ENCODE measurements at places on chromosomes 2 and 18.

GRCh38 chr2:128162266-128162665, 71.3 kb downstream of the UGGT1 start:
- DNase-seq = no peak

- no peak for DNase-seq
These were observed 47.1 kb upstream of the IGFBP5 start for GRCh38 chr2:216742411-216742810.

GRCh38 chr2:142992840-142993239, 115.4 kb downstream of the KYNU start:
- DNase-seq = no peak

DNA sequence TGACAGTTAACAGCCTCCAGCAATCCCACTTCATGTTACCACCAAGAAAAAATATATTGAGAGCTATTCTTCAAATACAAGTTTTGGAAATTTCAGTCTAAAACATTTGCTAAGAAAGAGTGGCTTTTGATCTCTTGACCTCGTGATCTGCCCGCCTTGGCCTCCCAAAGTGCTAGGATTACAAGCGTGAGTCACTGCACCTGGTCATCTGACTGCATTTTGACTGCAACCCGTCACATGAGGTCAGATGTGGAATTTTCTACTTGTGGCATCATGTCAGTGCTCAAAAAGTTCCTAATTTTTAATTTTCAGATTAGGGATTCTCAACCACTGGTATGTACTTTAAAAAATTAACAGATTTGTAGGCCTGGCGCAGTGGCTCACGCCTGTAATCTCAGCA, 9.1 kb upstream of the CLK1 start:
- no peak for DNase-seq

- DNase-seq = no peak
These were observed 79.3 kb downstream of the DDX1 start for GRCh38 chr2:15670981-15671380.

DNA sequence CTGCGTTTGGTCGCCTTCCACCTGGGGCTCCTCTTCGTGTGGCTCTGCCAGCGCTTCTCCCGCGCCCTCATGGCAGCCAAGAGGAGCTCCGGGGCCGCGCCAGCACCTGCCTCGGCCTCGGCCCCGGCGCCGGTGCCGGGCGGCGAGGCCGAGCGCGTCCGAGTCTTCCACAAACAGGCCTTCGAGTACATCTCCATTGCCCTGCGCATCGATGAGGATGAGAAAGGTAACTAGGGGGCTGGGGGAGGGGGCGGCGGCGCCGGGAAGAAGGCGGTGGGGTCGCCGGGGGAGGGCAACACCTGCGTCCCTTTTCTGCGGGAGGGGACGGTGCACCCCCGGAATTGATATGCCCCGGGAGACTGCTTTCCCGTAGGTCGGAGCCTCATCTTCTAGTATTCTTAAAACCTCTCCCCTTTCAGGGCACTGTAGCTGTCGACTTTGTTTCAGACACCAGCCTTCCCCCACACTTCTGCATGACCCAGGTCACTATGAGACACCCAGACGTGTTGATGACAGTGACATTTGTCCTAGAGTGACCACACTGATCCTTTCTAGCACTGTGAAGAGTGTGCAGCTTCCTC, 755 bp downstream of the SPAST start:
- no peak for DNase-seq

DNA sequence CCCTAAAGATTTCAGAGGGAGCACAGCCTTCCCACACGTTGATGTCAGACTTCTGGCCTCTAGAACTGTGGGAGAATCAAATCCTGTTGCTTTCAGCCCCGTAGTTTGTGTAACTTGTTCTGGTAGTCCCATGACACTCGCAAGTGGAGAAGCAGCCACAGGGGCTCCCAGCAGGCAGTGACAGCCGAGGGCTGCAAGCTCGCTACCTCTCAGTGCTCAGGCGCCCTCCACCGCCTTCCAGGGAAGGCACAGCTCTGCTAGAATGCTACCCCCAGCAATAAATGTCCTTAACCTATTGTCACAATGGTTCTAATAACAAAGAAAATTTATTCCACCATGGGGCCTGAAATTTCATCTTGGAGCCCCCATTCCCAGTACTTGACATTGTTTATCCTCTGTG, 143.1 kb upstream of the ZNF236 start:
- DNase-seq = no peak

GRCh38 chr18:73670524-73670923, 477.1 kb downstream of the FBXO15 start:
- DNase-seq = no peak

DNA sequence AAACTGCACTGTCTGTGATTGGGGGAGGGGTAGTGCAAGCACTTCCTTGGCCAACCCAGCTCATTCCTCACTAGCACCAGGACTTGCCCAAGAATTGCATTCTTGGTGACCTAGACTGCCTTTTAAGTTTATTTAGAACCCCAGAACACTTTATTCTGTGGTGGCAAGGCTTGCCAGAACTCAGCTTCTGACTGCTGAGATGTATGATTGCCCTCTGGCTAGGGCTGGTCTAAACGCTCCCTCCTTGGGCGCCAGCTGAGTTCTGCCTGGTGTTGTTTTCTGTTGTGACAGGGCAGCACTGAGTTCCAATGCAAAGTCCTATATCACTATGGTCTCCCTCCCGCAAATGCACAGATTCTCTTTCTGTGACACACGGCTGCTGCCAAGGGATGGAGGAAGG, 247.7 kb downstream of the ZNF385B start:
- no peak for DNase-seq

DNA sequence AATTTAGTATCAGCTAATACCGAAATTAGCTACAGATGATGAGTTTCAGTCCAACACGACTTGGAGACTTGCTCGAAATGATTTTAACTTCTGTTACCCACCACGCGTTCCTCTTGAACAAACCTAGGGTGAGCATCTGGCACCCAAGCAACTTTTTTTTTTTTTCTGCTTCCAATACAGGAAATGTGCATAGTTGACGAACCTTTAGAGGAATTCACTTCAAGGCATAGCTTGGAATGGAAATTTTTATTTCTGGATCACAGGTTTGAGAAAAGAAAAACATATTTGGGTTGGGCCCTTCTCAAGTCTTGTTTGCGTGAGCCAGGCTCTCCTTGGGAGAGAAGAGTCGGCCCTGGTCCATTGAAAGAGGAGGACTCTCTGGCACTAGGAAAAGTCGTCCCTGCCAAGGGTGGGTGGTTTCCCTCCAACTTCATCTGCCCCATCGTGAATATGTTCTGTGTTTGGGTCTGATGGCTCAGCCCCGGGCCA, 37.4 kb upstream of the RPL31 start:
- DNase-seq = peak; percentile 36

DNA sequence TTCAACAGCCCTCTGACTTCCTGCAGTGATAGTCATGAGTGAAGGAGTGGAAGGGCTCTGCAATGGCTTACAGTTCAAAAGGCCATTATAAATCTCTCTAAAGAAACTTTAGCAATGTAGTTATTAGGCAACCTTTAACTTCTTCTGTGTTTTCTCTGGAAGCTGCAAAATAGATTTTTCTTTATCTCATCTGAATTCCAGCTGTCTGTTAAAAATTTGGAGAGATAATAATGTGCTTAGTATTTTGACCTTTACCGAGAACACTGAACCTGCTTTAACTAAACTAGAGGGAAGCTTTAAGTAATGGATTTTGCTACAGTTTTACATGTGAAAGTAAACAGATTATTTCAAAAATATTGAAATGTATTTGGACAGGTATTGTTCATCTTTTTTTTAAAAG, 847.9 kb downstream of the ERBB4 start:
- DNase-seq = no peak

GRCh38 chr2:227368574-227368973, 10.5 kb downstream of the TM4SF20 start:
- no peak for DNase-seq

DNA sequence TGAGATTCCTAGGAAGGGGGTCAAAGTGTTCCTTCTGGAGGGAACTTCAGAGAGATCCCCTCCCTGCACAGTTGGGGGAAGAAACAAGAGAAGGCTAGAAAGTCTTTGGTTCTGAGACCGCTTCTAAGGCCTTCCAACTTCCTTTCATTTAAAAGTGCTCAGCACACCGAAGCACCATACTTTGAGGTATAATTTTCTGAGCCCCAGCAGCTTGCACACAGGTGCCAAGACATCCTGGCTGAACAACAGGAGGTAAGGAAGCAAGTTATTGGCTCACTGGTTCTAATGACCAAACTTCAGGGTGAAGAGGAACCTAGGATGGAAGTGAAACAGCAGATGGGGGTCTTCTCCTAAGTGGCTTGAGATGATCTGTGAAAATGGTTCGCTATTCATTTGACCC, 19.2 kb downstream of the TMEM177 start:
- DNase-seq = no peak

DNA sequence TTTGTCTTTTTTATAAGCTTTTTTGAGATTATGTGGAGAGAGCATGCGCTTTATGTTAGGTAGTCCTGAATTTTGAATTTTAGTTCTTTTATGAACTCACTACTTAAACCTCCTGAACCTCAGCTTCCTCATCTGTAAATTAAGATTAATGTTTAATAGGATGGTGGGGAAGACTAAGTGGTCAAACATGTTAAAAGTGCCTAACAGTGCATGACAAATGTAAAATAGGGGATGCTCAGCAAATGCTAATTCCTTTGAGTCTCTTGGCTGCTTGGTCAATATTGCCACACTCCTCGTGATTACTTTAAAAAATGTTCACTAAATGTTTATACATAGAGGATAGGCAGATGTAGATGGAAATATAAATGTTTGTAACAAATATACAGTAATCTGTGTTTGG, 6.8 kb downstream of the BIRC6 start:
- no peak for DNase-seq

DNA sequence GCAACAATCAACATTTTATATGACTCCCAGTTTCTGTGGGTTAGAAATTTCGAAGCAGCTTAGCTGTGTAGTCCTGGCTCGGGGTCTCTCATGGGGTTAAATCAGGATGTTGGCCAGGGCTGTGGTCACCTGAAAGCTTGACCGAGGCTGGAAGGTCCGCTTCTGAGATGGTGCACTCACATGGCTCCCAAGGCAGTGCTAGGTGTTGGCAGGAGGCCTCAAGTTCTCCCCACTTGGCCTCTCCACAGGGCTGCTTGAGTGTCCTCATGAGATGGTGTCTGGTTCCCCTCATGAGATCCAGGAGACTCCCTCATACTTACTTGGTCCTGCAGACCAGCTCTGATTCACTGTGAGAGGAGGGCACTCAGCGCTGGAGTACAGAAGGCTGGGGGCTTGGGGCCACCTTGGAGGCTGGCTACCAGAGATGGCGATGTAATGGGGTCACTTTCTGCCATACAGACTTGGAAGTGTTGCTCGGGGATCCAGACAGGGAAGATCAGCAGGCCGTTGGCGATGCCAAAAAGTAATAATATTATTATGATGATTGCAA, 98.8 kb downstream of the INHBB start:
- no peak for DNase-seq

DNA sequence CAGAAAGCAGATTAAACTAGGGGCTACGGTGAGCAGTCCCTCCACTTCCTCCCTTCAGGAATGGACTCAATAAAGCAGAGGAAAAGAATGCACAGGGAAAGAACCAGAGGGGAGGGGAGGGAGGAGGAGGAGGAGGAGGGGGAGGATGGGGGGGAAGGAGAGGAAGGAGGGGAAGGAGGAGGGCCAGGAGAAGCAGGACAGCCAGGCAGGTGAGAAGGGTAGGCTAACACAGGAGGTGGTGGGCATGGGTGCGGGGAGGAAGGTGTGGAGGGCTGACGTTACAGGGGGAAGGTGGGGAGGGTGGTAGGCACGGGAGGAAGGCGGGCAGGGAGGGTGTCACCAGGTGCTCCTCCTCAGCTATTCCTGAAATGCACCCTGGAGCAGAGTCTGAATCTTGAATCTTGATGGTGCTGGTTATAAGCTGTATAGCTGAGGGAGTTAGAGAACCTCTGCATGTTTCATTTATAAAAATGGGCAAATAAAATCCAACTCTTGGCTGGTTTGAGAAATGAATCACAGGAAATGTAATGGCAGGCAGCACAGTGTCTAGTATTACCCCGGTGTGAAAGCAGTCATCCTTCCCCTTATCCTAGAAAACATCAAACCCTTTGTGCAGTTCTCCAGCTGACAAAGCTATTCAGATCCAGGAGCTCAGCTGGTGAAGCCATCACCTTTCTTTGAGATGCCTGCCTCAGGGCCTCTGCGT, 3.4 kb downstream of the TMEM18 start:
- no peak for DNase-seq

- DNase-seq = no peak
These were observed 6.3 kb upstream of the MCFD2 start for GRCh38 chr2:46921676-46922448.

- DNase-seq = no peak
These were observed 684.6 kb upstream of the SOX11 start for GRCh38 chr2:5007596-5007995.

GRCh38 chr18:47752796-47753645, 177.4 kb downstream of the SMAD2 start:
- DNase-seq = no peak

DNA sequence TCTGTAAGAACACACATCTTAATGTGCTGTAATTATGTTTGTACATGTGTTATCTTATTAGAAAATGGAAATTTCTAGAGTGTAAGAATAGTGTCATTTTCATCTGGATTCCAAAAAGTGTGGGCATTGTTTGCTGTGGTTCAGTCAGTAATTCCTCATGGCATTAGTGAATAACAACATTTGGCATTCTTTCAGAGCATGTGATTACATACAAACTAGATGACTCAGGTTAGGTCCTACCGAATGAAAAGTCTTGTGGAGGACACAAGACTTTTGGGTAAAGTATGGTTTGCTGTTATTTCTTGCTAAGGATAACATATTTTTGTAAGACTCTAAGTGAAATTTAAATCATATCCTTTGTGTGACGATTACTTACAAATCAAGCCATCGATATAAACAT, 593.1 kb upstream of the NRXN1 start:
- no peak for DNase-seq

DNA sequence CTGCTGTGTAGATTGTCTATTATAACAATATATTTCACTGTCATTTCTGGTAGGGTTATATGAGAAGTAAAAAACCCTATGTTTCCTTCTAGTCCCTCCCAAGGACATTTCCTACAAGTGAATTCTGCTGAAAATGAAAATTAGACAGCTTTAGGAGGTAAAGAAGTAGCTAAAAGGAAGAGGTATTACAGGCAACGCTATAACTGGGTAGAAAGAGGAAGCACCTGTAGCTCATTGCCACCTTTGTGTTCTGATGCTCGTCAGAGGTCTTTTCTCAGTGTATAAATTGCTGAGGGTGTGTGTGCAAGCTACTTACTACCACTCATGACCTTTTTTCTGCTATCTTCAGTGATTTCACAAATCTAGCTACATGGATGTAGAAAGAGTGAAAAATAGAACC, 1.4 kb downstream of the DNAJC10 start:
- no peak for DNase-seq

DNA sequence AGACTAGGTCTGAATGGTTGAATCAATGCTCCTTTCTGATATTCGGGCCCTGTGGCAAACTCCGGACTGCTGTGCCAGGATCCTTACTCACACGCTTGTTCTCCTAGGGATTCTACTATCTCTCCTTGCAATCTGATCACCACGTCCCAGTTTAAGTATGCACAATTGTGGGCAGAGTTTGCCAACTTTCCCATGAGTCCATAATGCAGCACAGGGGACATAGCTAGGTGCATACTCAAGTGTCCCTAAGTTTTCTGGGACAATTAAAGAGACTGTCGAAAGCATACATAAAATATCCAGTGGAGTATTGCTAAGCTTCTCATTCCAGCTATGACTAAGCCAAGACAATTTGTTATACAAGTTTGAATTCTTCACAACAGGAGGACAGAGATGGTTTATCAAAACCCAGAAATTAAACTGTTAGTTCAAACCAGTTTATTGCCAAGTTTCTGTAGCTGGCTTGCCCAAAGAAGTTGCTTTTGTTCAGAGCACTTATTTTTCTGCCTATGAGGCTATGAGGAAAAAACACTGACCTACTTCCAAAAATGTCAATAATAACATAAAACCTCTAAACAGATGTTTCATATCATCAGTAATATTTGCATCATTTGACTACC, 136.1 kb downstream of the EXOC6B start:
- DNase-seq = no peak
